ENCODE measurements at places on chromosomes 3 and 15.

DNA sequence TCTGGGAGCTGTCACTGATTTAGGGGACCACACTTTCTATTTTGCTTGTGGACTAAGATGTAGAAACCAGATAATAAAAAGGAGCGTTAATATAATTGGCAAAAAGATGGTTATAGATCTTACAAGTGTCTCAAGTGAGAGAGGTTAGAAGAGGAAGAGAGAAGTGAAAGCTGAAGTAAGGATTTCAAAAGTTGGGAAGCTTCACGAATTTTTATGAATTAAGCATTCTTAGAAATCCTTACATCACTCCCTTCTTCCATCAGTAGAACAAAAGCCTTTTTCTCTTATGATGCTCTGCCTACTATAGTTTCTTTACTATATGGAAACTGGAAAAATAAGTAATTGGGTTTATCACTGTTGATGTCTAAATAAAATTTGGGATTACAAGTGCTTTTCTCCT lies 146.5 kb downstream of the FNDC3B start:
- DNase-seq = no peak

DNA sequence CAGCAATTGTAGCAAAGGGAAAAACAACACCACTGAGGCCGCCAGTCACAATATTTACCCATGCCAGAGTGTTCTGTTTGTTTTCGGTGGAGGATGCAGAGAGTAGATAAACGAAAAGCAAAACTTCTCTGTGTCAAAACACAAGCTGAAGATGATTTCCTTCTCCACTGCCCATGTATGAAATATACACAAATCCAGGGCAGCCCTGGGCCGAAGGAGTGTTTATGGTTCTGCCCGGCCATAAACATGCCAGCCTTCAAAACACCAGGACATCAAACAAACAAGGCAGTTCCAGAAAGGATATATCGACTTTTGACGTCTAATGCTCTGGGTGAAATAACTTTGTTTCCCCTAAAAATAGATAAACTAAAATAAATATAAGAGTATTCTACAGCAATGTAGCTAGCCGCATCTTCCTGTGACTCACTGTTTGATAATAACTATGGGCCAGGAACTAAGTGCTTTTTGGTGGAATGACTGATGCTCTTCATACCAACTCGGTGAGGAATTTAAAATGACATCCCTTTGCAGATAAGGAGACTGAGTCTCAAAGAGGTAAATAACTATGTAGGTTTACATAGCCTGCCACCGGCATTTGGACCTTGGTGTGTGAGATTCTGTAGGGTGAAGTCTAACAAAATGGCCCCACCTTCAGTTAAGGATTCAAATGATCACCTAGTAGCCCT lies 82.8 kb downstream of the MAGI1 start:
- DNase-seq = no peak

DNA sequence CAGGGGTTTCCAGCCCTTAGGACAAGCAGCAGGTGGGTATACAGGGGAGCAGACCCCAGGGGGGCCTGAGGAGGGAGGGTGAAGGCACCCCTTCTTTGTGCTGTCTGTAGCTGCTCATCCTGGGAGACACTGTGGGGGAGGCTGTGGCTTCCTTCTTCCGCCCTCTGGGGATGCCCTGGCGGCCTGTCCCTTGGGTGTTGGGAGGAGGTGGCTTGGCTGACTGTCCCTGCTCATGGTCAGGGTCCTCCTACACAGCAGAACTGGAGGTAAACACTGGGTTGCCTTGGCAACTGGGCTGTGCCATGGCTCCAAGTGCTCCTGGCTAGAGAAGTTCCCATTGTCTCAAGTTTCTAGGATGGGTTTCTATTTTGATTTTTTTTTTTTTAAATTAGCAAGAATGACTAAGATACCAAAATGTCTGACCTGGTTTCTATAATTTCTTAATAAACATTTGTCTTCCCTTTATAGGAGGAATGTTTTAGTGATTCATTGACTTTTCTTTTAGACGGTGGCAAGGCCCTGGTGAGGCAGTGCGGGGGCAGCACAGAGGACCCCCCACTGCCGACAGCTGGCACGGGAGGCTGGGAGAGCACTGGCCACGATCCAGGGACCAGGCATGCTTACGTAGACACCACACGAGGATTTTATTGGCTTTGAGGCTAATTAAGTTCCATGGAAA lies 12.4 kb downstream of the KLF13 start:
- DNase-seq = no peak

DNA sequence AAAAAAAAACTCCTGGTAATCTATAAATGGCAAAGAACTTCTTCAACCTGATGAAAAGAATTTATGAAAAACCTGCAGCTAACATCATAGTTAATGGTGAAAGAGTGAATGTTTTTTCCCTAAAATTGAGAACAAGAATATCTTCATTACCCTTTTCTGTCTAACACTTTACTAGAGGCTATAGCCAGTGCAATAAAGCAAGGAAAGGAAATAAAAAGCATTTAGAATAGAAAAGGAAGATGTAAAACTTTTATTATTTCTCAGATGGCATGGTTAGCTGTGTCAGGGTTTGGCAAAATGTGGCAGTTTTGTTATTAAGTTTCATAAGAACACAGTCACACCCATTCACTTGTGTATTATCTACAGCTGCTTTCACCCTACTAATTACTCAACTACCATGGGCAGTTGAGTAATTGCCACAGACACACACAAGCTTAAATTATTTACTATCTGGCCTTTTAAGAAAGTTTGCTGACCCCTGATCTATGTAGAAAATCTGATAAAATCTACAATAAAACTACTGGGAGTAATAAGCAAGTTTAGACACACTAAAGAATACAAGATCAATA lies 465.1 kb downstream of the MAGI1 start:
- DNase-seq = no peak

- DNase-seq = no peak
These were observed 320.3 kb upstream of the TGFBR2 start for GRCh38 chr3:30286007-30286669.

DNA sequence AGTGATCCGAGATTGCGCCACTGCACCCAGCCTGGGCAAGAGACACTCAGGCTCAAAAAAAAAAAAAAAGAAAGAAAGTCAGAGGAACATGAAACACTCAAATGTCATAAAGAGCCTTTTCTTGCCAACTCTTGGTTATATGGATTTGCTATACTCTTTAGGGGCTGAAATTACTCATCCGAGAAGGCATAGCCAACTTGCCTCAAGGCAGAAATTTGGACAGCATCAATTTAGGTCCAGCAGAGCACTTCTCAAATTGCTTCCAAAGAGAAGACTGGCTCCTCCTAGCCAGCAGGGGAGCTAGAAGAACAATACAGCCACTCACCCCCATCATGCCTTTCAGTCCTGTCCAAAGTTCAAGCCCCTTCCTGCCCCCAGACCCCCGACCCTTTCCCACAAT lies 43.8 kb downstream of the OSBPL10 start:
- no peak for DNase-seq

GRCh38 chr3:42257007-42257406 lies 9.0 kb downstream of the CCK start:
- DNase-seq = no peak

DNA sequence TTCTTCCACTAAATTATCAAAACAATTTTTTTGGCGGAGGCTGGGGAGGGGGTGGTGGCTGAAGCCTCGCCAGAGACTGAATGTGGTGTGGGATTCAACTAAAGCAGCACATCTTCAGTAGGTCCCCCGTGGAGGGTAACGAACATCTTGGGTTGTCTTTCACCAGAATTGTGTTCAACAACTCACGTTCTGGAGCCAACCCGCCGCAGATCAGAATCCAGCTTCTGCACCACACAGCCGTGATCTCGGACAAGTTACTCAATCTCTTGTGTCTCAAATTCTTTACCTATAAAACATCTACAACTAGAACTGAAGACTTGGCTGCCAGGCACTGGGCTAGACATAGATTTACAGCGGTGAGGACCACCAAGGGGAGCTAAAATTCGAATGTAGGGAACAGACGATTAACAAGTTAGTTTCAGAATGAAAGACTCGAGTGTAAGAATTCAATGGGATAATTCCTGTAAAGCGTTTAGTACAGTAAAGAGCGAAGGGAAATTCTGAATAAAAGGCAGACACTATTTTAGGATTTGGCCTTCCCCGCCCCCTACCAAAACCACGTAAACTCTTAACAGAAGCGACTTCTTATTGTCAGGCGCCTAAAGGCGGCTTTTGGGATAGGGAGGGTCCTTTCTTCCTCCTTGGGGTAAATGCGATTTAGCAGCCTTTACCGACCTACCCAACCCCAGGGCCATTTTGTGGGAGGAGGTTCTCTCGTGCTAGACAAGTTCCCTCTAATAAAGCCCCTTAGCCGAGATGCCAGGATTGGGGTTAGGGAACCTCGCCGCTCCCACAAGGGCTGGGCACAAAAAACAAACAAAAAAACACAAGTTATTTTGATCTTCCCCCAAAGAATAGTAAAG lies 697 bp upstream of the RAB5A start:
- DNase-seq = no peak

DNA sequence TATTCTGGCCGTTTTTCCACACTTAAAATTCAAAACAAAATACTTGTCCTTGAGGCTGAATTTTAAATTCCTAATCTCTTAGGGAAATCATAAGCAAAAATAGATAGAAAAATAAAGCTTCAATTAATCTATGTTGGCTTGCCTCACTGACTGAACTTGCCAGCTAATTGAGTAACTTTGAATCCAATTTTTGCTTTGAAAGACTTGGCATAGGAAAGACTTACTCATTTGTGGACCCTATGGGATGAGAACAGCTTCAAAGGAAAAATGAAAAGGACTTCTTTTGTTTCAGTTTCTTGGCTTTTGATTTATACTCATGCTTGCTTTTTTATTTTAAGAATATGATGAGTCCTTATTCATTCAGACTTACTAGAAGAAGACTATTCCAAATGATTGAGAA lies 370.7 kb upstream of the RARB start:
- no peak for DNase-seq

GRCh38 chr15:78928616-78929093 lies 16.2 kb downstream of the CTSH start:
- DNase-seq = no peak

- DNase-seq = peak; percentile 99
These were observed 138.3 kb upstream of the ABHD17C start for GRCh38 chr15:80556694-80557367.

DNA sequence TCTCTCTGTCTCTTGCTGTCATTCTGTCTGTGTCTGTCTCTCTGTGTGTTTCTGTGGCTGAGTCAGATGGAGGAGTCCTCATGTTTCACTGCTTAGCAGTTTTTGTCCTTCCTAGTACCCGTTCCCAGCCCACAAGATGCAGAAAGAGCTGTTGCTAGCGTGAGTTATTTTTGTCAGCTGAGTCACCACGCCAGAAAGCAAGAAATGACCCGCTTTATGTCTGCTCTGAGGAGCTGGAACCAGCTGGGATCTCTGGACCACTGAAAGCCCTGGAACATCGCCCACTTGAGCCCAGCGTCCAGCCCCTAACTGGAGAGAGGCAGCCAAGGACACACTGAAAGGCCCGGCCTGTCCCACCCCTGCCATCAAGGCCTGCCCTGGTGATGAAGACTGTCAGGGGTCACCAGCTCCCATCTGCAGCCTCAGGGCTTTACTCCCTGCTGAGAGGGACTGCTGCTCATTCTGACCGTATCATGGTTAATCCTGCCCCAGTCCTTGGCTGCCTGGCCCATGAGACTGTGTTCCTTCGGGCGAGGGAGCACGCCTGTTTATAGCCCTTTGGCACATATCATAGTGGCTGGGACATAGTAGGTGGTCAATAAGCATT lies 101.7 kb upstream of the TPM1 start:
- DNase-seq = no peak

- no peak for DNase-seq
These were observed 17.4 kb downstream of the ZIC4 start for GRCh38 chr3:147388700-147389580.

DNA sequence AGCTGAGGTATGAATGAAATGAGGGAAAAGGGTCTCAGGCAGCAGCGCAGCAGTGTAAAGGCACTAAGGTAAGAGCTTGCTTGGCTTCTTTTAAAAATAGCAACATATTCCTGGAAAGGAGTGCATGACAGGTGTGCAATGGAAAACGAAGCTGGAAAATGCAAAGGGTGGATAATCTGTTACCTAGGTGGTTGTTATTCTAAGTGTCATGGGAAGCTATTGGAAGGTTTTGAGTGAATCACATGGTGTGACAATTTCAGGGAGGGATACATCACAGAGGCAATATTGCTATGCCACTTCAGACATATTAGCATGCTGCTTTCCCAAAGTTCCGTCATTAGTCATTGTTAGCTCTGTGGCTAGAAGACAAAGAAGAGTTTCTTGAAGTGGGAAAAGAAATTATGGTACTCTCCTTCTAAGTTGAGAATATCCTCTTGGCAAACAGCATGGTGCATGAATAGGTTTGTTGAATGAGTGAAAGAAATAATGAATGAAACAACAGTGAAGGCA lies 28.7 kb upstream of the TMEM45A start:
- DNase-seq = no peak

- DNase-seq = no peak
These were observed 21.2 kb upstream of the NMD3 start for GRCh38 chr3:161199926-161200325.

- no peak for DNase-seq
These were observed 85.0 kb downstream of the HES1 start for GRCh38 chr3:194220901-194221326.

DNA sequence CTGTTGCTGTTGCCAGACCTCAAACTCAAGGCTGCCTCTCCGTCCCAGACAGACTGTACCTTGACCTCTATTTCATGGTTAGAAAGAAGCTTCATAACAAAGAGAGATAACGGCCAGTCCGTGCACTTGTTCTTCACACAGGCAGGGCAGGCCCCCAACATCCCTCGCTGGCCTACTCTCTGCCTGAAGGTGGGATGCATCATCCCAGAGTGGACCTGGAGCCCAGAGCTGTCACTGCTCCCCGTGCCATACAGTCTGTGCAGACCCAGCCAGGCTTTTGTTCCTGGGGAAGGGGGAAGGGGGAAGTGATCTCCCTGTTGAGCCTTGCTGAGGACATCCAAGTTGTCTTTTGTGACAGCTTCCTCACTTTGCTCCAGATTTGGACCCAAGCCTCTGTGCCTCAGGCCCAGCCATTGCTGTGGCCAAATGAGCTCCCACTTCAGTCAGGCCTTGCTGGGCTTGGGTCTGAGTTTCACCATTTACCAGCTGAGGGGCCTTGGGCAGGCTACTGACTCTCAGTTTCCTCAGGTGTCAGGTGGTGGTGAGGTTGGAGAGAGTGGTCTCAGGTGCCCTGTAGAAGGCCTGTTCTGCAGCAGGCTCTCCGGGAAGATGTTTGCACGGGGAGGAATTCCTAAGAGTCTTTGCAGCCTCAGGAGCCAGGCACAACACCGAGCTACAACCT lies 141.6 kb downstream of the DNAJB8 start:
- no peak for DNase-seq

- peak; percentile 15 for DNase-seq
These were observed 270.3 kb upstream of the CFAP20DC start for GRCh38 chr3:59320080-59320479.

DNA sequence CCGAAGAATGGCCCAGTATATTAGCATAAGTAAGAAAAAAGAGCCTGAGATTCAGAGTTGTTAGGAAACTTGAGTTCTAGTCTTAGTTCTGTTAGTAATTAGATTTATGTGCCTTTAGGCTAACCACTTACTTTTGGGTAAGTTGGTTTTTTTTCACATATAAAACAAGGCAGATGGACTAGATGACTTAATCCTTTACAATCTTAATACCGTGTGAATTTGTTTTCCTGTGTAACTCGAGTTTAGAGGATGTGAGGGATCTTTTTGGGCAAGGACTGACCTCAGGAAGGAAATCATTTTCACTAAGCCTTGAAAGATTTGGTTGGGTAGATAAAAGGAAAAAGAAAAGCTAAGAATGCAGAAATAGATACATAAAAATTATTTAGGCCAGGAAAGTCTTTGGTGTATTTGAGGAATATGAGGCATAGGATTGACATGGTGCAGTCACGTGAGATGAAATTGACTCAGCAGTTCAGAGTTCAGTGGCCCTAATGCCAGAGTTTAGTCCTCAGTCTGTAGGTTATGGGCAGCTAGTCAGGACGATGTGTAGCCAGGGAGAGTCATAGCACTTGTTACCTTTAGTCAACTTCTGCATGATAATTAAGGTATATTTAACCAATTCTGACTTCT lies 34.6 kb downstream of the PAK2 start:
- no peak for DNase-seq

All from NCI-H187 treated with DMSO at 0.1 percent for 48 hours (cell line).